ENCODE measurements at places on chromosomes 3 and 15.

- no peak for DNase-seq
Observed at GRCh38 chr3:89052386-89052785, 55.0 kb upstream of the EPHA3 start.

DNA sequence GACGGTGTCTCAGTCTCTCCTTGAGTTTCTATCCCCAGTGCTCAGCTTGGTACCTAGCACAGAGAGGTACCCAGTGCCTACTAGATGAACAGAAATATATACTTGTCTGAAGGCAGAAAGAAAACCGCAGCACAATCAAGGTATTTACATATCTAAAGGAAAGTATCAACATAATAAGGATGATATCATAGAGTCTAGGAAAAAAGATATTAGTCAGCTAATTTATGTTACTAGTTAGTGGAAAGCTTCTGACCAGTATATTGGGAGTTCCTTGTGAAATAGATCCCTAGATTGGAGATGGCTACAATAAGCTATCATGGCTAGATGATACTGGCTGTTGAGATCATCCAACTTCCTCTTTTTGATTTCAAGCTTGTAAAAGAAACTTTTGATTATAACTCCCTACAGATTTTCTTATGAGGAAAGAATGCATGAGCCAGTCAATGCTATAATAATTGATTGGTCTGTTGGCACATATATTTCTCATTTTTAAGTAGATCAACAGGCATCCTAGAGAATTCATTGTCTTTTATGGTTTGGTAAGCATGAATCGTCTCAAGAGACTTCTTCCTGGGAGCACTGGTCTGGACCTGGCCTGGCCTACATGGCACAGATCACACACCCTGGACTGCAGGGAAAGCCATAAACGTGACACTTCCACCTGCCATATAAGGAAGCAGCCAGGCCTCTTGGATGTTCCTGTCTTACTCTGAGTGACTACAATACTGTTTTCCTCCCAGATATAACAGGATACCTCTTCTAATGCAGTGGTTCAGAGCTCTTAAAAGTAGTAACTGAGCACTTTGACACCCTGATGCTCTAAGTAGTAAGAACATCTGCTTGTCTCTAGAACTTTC, 60.7 kb downstream of the IMPG2 start:
- DNase-seq: no peak

GRCh38 chr3:66411474-66411873, 89.3 kb downstream of the LRIG1 start:
- DNase-seq: no peak

GRCh38 chr3:194087280-194087679, 48.7 kb upstream of the HES1 start:
- no peak for DNase-seq

DNA sequence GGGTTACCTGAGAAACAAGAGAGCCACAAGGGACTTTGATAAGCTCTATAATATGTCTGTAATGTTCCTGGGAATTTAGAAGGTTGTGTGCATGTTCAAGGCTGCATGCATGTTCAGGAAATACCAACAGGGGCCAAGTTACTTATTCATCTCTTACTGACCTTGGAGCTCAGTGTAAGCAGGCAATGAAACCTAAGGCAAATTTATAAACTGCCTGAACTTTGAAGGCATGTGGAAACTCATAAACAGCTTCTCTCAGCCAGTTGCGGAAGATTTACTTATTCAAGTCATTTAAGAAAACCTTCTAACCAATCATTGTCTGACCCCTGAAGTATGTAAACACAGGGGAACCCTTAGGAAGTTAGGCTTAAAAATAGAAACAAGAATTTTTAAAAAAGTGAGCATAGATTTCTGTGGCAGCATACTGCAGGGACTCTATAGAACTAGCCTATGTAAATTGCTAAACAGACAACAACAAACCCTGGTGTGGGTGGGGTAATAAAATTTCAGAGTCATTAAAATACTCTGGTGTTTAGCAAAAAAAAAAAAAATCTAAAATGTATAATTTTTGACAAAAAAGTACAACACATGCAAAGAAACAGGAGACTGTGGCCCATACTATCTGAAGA, 57.2 kb downstream of the SLC15A2 start:
- DNase-seq: no peak
